ENCODE measurements at places on chromosomes 7 and 10.
A peak's percentile ranks its signal among the peaks of the same experiment; 100 is the strongest.

- no peak for DNase-seq
These were observed 36.0 kb downstream of the CCNY start for GRCh38 chr10:35372329-35372728.

- peak; percentile 7 for DNase-seq
These were observed 844 bp upstream of the KAT6B start for GRCh38 chr10:74825371-74826141.

GRCh38 chr10:72375585-72375984, 20.9 kb upstream of the DNAJB12 start:
- no peak for DNase-seq

GRCh38 chr7:32461484-32461883, 28.7 kb downstream of the LSM5 start:
- no peak for DNase-seq

DNA sequence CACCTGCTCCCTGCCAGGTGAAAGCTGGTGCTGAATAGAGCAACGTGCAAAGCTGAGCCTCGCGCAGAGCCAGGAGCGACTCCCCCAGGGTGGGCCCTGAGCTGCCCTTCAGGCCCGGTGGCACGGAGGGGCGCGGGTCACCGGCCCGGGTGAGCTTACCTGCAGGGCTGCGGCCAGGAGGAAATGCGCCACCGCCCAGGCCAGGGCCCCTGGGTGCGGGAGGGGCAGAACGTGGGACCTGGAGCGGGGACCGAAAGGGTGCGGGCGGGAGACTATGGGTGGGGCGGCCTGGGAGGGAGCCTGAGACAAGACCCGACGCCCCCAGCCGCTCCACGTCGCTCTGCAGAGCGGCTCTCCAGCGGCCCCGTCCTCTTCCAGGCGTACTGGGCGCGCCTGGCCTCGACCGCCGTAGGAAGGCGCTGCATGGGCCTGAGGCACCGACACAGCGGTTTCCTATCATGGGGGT, 122.1 kb downstream of the BTAF1 start:
- DNase-seq, result no peak

GRCh38 chr7:157932498-157933218, 595.9 kb downstream of the DNAJB6 start:
- no peak for DNase-seq

DNA sequence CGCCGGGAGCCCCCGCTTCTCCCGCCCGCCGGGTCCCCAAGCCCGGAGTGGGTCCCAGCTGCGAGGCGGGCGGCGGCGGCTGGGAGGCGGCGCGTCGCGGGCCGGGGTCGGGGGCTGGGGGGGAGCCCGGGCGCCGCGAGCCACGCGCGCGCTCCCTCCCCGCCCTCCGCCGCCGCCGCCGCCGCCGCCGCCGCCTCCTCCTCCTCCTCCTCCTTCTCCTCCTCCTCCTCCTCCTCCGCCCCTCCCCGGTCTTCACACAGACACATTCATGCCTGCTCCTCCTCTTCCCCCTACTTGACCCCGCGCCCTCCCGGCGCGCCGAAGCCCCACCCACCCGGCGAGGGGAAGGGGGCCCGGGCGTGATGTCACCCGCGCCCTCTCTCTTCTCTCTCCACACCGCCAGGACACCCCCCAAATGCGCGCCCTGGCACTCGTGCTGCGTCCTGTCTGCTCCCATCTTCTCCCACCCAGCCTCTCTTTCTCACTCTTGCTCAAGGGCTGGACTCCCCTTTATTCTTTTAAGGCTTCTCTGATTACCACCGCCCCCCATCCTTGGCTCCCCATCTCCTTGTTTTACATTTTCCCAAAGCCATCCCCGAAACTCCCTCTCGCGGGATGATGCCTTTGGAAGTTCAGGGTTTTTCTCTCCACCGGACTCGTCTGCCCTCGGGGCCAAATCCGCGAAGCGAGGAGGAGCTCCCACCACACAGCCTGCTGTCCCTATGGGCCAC, 967 bp upstream of the GLI3 start:
- no peak for DNase-seq

DNA sequence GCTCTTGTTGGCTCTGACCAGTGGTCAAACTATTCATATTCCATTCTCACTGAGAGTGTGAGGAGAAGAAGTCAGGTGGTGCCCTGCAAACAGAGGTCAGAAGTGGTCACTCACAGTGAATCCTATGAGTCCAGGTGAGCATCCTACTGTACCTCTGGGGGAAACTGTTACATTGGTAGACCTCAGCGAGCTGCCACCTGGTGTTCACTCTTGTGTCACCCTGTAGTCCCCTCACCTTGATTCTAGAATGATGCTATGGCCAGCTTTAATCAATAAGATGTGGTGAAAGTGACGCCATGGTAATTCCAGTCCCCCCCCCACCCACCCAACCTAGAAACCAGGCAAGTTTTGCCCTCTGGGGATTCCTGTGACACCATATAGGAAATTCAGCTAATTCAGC, 1.2 kb upstream of the AMPH start:
- no peak for DNase-seq

DNA sequence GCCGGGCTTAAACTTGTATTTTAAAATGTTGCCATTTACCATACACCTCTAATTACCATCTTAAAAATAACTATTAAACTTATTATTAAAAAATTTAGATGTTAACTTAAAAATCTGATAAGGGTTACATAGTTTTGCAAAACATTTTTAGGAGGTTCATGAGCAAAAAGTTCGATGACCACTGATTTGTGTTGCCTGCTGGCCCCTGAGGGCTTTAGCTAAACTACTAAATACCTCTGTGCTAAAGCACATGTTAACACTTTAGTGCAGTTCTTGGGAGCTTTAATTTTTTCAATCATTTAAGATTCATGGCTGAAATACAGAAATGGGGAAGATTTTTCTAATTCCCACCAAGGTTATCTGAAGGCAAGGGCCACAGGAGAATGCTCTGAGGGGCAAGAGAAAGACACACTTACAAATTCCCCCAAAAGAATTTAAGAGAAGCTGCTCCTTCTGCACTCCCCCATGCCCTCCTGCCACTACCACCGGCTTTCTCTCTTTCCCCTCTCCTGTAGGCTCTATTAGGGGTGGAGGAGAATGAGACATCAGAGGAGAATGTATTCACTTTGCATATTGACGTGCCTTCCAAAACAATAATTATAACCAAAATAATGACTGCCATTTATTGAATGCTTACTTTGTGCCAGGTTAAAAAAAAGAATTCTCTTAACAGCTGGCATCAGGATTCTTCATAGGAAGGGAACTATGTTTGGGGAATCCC, 106.2 kb downstream of the RTKN2 start:
- DNase-seq, result no peak

DNA sequence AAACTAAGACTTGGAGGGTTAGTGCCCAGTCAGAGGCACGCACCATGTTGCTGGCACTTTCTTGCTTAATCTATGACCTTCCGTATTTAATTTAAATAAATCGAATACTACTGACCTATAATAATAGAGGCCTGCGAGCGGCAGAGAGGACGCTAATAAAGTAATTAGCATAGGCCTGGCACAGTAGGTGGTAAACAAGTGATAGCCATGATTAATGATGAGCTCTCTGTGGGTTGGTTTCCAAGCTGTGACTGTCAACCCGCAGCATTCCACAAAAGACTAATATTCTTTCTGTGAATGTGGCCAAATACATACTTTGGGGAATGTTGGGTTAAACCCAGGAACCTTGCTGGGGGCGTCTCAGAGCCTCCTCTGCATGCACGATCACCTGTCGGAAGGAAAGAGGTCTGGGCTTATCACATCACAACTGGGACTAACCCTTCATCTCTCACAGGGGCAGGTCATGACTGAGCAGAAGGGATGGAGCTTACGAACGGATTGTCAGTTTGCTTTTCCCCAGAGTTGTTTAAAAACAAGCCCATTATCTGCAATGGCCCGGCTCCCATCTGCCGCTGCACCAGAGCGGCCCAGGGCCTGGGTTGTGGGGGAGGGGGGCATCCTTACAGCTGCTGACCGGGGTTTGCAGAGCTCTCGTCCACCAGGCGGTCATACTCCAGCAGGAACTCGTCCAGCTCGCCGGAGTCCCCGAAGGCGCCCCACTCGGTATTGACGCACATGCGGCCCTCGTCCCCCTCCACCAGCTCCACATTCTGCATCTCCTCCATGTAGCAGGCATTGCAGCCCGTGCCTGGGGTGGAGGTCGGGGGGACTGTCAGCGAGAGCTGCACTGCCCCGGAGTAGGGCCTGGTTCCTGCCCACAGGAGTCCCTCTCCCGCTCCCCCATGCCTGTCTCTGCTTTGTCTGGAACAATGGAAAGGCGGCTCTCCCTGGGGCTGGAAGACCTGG, 6.2 kb upstream of the MYL7 start:
- DNase-seq, result no peak

- no peak for DNase-seq
These were observed 5.2 kb upstream of the BRI3 start for GRCh38 chr7:98276241-98276761.

DNA sequence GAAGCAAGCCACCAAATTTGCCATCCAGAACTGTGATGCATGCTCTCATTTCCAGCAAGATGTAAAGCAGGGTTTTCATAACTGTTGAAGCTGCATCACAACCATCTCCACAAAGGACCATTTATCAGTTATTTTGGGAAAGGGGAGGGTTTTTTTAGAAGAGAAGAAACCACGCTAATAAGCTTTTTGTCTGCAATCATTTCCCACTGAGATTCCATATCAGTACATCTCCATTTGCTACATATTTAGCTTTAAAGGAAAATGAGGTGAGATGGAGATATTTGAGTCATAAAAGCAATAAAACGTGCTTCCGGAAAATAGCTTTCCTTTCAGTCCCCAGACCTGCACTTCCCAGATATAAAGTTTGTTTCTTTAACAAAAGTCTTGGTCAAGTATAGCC, 258.2 kb downstream of the FRMD4A start:
- DNase-seq, result no peak

GRCh38 chr10:70619271-70620019, 16.9 kb upstream of the PRF1 start:
- no peak for DNase-seq

GRCh38 chr7:107294182-107294581, 125.4 kb downstream of the HBP1 start:
- no peak for DNase-seq

DNA sequence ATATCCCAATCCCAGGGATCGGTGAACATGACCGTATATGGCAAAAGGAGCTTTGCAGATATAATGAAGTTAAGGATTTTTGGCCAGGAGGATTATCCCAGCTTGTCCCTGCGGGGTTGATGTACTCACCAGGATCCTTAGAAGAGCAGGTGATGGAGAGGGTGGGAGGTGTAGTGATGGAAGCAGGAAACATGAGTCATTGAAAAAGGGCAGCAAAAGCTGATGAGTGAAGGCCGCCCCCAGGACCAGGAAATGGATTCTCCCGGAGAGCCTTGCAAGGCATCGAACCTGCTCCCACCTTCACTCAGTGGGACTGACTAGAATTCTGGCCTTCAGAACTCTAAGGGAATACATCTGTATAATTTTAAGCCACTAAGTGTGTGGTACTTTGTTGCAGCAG, 5.2 kb upstream of the NUPR2 start:
- no peak for DNase-seq

DNA sequence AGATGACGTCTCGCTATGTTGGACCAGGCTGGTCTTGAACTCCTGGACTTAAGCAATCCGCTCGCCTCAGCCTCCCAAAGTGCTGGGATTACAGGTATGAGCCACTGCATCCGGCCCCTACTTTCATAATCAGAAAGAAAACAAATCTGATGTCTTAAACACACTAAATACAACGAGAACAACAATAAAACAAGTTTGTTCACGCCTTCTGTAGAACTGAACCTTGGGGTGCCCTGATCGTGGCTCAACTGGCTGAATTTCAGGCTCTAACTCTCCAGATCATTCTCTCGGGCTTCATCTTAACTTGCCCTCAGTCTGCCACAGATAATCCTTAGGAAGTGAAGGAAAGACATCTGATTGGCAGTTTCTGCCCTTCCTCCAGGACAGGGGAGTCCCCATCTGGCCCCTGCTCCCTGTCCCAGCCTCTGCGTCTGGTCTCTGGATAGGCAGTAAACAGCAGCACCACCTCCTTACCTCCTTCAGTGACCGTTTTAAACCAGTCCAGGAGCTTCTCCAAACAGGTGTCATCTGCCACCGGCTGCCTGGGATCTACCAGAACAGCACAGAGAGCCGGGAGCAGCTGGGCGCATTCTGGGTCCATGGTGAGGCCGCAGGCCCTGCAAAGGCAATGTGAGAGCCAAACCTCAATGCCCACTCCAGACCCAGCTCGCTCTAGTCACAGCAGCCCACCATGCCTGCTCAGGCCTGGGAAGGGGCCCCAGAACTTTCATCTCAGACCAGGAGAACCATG, 1.3 kb downstream of the BRAT1 start:
- DNase-seq, result no peak

Data from stimulated activated CD8-positive, alpha-beta memory T cell treated with anti-CD3 and anti-CD28 coated beads, Interleukin-15, amount 100 ng/mL, for 4 hours (primary cell).